ENCODE measurements at places on chromosomes 16 and 17.

DNA sequence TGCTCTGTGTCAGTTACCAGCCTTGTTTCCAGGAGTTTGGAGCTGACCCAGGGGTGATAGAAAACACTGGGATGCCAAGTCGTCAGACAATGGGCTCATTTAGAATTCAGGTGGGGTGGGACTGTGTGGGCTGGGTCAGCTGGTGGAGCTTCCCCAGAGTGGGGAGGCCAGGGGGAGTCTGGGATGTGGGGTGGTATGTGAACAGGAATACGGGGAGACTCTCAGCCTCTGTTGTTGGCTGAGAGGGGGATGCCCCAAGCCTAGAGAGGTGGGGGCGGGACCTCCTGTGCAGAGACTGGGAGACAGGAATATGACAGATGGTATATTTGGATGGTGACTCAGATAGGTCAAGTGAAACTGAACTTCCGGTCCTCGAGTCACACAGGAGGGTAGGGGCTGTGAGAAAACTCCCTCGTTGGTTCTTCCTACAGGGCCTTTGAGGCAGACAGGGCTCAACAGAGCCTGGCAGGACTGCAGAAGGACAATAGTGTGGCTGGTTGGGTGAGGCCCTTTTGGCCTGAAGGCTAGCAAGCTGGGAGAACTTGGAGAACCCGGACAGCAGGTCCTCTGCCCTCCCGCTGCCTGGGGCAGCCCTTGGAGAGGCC lies 23.7 kb downstream of the CDH1 start:
- DNase-seq = no peak

DNA sequence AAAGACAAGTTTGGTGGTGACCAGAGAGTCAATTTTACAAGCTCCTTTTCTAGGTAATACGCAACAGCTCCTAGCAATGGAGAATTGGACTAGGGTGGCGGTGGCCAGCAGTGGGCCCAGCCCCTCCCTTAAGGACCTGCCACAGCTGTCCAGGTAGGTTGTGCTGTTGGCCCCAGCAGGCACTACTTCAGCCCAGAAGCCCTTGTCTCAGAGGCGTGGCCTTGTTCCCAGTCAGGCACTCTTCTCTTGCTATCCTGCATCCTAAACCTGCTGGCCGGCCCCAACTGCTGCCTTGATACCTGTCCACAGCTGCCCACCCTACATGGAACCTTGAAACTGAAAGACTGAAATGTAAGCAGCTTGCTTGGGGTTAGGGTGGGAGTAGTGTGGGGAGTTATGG lies 989 bp upstream of the GALK1 start:
- DNase-seq = peak; percentile 41

DNA sequence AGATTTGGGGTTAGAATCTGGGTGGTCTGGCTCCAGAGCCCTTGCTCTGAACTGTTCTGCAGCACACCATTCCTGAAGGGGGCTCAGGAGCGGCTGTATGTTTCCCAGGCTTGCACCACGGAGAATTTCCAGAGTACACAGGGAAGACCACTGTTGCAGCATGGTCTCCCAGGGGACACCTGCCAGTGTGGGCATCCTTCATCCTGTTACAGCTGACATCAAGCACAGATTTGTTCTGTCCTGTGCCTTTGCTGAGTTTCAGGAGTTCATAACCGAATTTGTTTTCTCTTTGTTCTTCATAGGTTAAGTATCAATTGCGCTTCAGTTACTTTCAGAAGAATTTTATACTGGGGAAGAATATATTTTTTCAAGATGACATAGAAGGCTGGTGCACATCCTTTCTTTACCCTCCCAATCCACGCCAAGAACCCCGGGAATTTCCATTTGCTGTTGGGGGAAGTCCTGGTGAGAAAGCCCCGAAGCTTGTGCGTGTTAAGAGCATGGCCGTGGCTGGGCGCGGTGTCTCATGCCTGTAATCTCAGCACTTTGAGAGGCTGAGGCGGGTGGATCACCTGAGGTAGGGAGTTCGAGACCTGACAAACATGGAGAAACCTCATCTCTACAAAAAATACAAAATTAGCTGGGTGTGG lies 26.3 kb upstream of the ABCA3 start:
- DNase-seq = no peak

DNA sequence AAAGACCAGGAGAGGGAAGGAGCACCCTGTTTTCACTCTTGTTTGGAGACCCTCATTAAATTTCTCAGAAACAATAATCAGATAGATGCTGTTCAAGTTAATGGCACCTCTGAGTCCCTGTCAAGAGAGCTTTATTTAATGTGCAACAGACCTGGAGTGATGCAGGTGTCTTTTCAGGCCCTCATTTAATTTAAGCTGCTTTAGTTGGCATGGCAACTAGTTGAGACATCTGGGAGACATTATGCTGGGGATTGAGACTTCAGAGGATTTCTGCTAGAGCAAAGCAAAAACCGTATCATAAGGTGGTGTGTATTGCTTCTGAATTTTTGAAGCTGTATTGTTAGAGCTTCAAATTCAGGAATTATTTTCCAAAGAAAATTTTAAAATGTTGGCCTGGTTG lies 108.5 kb downstream of the NLK start:
- peak; percentile 76 for DNase-seq

DNA sequence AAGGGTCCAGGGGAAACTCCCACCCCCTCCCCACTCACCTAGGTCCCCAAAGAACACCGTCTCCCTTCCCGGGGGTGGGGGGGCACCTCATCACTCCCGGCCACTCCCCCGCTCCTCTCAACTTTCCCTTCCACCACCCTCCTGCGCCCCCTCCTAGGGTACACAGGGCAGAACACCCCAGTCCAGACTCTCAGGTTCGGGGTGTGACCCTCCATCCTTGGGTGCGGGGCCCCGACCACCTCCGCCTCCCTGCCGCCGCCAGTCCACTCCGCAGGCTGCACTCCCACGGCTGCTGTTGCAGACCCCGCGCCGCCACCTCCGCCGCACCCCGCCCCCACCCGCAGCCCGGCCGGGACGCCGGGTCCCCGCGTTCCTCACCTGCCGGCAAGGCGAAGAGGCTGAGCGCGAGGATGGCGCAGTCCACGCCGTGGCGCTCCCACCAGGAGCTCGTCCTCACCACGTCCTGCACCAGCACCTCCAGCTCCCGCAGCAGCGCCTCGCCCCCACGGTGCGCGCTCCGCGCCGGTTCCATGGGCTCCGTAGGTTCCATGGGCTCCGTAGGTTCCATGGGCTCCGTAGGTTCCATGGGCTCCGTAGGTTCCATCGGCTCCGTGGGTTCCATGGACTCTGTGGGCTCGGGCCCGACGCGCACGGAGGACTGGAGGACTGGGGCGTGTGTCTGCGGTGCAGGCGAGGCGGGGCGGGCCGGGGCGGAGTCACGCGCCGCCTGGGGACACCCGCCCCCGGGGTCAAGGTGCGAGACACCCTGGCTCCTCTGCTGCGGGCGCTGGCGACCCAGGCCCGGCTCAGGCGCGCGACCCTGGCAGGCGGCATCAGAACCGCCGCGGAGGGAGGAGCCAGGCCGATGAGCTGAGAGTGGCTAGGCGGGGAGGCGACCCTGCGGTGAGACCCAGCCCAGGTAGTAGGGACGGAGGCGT lies at the start of gene FADS6:
FADS6 (minus strand) TSS at position 660 of the 938 bp plus-strand sequence; CDS start at position 622, 38 bp downstream.
- DNase-seq = peak; percentile 70

DNA sequence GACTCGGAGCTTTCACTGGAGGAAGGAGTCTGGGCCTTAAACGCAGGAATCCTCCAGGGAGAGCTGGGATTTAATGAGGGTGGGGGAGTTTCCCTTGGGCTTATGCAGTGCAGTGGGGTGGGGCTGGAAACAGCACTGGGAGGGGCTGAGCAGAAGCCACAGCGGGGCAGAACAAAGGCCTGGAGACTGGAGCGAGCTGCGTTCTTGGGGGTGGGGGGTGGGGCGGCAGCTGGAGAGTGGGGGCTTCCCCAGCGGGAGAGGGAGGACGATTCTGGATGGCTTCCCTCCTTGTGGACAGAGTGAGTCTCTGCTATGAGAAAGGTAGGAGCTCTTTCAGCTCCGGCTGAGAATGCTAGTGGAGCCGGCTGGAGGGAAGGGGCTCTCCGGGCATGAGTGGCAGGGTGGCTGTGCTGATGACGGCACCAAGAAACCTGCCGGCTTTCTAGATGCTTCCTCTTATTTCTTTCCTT lies 406.0 kb downstream of the SEC14L1 start:
- DNase-seq = peak; percentile 96

GRCh38 chr16:29699324-29700219 lies 20.6 kb downstream of the QPRT start:
- no peak for DNase-seq

GRCh38 chr16:84036982-84037425 lies 5.6 kb downstream of the SLC38A8 start:
- DNase-seq = no peak

- no peak for DNase-seq
Observed at GRCh38 chr16:24191876-24192402, 64.2 kb upstream of the CACNG3 start.

GRCh38 chr17:57895382-57896060 lies 45.7 kb upstream of the MRPS23 start:
- DNase-seq = no peak

Measured in D341Med (cell line).